ENCODE measurements at places on chromosomes 16 and 17. TPM values are rescaled to one million over a fixed set of nuclear protein-coding genes. Genes with fewer than 3 reads are reported as not detected.

- DNase-seq = no peak
Observed at GRCh38 chr17:72771734-72772133, 320.8 kb downstream of the SLC39A11 start.

DNA sequence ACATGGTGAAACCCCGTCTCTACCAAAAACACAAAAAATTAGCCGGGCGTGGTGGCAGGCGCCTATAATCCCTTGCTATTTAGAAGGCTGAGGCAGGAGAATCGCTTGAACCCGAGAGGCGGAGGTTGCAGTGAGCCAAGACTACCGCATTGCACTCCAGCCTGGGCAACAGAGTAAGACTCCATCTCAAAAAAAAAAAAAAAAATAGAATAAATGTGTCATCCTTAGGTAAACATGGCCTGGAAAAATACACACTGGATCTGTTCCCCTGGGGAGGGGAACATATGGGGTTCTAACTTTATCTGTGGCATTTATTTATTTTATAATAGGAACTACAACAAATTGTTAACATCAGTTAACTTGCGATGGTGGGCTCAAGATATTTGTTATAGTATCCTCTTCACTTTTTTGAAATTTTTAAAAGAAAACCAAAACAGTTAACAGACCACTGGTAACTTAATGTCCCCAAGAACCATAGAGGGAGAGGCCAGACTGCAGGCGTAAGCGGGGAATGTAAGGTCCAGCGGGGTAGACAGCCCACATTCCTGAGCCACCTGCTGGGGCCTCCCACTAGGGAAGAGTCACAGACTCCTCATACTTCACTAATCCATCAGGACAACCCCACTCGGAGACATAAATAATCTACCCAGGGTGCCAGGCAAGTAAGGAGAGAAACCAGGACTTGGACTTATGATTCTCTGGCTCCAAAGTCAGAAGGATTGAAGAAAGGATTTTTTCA is 12.5 kb upstream of the TXNDC11 start:
- DNase-seq = no peak

GRCh38 chr16:57800200-57801097 is 1.8 kb downstream of the KIFC3 start:
- no peak for DNase-seq

DNA sequence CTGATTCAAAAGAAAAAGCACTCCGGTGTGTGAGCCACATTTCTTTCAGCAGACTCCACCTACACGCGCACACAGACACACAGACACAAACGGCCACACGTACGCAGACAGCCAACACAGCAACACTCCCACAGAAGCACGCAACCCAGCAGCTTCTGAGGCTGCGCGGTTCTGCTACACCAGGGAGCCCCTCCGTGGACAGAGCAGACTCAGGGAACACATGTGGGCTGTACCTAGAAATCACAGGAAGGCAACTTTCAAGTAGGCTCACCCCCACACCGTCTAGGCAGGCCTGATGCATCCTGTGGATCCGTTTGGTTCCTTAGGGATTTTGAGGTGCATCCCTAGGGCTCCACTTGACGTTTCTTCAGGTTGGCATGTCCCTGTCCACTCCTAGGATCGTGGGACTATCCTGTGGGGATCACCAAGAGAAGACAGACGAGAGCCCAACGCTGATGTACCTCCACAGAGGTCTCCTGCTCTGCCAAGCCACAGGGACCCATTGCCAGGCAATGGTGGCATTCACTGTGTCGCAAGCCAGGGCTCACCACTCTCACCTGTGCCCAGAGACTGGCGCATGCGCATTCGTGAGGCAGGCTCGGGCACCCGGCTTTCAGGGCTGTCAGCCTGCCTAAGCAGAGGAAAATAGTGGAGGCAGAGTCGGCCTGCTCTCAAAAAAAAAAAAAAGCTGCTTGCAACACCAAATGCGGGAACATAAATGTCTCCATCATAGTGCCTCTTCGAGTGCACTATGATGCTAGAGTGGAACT is 2333.3 kb downstream of the TP53TG3F start:
- no peak for DNase-seq

The ASIC2 gene
- 2.3 TPM for polyA plus RNA-seq

The MT1A gene
- not detected for polyA plus RNA-seq

The BICDL2 gene
- 3.6 TPM for polyA plus RNA-seq

The KIAA0513 gene
- 4.8 TPM for polyA plus RNA-seq
